ENCODE measurements at places on chromosomes 2 and 18.

- DNase-seq, result no peak
These were observed 10.6 kb downstream of the DAW1 start for GRCh38 chr2:227881866-227882517.

- no peak for DNase-seq
These were observed 155.9 kb downstream of the WDPCP start for GRCh38 chr2:63432373-63432772.

- no peak for DNase-seq
These were observed 114.4 kb downstream of the TCF4 start for GRCh38 chr18:55473560-55473959.

- no peak for DNase-seq
These were observed 48.2 kb upstream of the SLC14A2 start for GRCh38 chr18:45567123-45567522.

DNA sequence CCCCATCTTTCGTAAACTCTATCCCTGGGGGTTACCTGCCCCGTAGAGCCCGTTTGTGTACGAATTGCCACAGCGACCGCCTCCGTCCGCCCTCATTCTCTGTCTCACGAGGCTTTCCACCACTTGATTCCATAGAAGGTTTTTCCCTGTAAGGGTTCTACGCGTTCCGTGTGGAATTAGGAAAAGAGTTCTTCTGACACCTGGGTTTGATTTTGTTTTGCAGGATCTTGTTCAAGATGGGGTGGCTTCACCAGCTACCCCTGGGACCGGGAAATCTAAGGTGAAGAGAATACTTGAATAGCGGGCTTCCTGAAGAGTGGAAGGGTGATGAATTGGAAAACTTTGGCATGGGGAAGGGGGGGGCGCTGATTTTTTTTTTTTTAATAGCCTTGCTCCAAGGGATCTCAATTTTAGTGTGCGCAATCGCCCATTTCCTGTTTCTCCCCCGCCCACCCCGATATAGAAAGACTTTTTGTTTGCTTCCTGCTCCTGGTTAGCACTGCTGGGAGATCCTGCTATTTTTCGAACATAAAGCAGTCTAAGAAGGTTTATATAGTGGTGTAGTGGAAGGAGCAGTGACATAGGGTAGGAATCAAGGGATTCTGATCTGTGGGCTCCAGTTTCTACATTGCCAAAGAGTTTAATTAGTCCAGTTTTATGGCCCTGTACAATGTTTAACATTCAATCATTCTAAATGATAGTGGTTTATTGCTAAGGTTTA, 564 bp downstream of the GCC2 start:
- no peak for DNase-seq

- DNase-seq, result no peak
These were observed 24.2 kb downstream of the MYL12B start for GRCh38 chr18:3286159-3286558.

DNA sequence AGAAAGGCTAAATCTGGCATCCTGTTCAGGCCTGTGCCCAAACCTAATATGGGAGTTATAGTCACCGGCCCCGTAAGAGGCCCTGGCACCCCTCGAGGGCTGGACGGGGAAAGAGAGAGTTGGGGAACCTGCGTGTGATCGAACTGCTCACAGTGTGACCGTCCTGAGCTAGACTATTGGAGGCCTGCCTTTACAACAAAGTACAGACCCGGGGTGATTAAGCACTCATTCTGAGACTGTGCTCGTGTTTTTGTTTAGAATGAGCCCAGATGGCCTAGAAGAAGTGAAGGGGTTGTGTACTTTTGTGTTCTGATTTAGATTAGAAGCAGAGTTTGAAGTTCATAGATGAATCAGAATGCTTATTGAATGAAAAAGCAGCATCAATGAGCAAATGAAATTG, 115.3 kb downstream of the ACOXL start:
- DNase-seq, result no peak

DNA sequence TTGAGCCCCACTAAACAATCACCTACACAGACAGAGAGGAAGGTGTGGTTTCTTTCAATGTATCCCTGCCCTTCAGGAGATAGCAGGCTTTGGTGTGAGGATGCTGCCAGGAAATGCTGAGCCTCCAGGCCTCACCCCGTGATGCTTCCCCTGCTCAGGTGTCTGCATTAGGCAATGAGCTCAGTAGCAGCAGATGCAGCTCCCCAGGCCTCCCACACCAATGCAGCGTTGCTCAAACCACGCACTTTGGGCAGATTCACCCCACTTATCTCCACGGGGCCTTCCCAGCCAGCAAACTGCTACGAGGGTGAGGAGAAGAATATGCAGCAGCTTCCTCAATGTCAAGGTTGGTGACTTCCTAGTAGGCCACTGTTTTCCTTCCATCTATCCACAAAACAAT, 229.3 kb upstream of the PXDN start:
- DNase-seq, result no peak

GRCh38 chr2:119649364-119649917, 29.6 kb upstream of the TMEM177 start:
- DNase-seq, result no peak

DNA sequence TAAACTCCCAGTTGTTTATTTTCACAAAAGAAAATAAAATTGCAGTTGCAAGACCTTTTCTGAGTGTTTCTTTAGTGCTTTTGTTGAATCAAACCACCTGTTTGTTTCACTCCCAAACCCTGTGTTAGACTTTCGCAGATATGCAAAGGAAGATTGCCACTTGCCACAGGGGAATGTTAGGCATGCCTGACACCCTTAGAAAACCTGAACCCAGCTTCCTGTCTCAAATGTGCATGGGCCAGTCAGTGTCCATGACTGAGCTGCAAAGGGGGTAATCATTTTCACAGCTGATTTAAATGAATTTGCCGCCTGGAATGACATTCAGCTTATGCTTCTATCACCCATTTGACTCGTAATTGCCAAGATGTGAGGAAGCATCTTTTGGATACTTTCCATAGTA, 17.5 kb downstream of the TGOLN2 start:
- no peak for DNase-seq

GRCh38 chr18:67475673-67476072, 40.8 kb downstream of the DSEL start:
- DNase-seq, result no peak

DNA sequence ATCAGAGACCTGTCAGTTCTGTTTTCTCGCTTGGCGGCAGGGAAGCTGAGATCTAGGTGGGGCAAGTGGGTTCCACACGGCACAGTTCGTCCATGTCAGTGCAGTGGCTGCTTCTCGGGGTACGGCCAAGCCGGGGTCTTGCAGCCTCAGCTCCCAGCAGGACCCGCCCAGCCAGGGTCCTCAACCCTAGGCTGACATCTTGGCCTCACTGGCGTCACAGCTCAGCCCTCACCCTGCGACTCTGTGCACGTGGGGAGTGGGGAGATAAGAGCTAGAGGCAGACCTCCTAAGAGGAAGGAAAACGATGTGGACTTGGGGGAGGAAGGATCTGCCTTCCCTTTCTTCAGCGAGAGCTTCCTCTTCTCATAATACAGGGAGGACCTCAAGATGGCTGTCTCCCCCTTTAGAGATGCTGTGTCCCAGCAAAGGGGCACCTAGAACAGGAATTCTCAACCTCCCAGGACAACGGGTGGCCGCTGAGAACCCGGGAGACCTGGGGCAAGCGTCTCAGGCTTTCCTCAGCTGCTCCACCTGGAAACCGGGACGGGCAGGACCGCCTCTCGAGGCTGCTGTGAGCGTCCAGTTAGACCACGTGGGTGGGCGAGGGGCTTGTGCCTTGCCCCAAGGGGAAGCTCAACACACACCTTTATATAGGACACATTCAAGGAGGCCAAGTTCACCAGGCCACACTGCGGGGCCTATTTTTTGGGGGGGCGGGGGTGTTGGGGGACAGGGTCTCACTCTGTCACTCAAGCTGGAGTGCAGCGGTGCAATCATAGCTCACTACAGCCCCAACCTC, 23.5 kb upstream of the KLF11 start:
- DNase-seq, result no peak

- no peak for DNase-seq
These were observed 4.6 kb upstream of the SPEG start for GRCh38 chr2:219429958-219430606.

DNA sequence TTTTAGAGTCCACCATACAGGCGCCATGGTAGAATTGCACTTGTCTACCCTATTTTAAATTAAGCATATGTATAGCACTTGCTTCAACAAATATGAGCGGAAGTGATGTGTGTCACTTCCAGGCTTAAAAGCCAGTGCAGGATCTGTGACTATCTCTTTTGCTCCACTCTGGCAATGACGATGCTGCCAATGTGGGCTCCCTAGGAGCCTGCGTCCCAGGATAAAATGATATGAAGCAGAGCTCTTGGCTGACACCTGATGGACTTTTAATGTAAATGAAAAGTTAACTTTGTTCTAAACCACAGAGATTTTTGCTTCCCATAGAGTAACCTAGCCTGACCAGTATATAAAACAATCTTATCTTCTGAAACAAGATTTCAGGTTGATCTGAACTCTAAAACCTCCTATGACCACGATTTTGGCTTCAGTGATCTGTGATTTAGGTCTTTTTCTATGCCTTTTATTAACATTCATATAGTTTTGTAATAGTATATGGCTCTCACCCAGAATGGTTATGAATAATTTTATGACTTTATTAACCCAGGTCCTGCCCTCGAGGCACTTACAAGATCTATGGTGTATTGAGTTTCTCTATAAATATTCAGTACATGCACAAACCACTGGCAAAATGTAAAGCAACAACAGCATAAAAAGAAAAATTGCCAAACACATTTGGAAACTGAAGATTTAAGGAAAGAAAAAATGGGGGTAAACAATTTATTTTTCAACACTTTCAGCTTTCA, 422.5 kb upstream of the PIK3C3 start:
- DNase-seq, result no peak

DNA sequence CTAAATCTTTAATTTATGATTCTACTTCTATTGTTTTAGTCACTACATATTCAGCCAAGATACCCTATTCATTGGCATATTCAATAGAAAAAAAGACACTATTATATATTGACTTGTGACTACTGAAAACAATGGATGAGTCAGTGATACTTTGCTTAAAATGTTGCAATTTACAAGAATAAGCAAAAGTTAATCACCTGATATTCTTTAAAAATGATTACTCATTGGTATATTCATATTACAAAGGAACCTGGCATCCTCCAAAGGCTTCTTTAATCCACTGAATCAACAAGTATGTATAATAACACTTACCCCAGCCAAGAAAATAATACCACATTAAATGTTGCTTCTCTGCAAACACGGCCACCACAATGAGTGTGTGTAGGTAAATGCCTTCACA, 87.8 kb downstream of the CALCRL start:
- no peak for DNase-seq

DNA sequence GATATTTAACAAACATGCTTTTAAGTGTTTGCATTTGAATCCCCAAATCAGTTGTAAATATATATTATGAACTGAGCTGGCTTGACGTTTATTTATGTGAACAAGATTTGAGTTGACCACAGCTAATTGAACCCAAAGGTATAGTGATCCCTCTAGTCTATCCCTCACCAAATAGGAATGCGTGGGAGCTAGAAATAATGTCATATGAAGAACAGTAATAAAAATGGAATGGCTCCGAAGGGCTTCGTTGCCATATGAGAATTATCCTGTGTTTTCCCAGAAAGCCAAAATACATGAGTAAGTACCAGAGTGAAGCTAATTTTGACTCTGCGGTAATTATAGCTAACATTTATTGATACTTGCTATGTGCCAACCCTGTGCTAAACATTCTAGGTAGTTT, 142.7 kb downstream of the ADCYAP1 start:
- DNase-seq, result no peak

- DNase-seq, result no peak
These were observed 94.6 kb downstream of the PLEKHM3 start for GRCh38 chr2:207930747-207931146.

DNA sequence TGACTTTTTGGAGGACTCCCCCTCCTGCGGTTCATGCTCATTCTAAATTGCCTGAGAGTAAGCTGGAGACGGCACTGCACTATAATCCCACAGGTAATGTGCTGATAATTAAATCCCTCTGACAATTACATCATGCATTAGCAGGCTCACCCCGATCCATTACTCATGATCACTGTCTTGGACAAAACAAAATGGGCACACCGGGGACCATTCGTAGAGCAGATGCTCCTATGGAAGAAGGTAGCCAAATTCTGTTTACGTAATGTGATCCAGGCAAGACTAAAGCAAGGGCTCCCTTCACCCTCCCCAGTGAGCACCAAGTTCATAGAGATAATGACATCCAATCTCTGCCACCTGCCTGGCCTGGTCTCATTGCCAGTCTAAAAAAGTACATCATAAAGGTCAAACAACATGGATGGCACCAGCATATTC, 657.1 kb upstream of the SOX11 start:
- no peak for DNase-seq

DNA sequence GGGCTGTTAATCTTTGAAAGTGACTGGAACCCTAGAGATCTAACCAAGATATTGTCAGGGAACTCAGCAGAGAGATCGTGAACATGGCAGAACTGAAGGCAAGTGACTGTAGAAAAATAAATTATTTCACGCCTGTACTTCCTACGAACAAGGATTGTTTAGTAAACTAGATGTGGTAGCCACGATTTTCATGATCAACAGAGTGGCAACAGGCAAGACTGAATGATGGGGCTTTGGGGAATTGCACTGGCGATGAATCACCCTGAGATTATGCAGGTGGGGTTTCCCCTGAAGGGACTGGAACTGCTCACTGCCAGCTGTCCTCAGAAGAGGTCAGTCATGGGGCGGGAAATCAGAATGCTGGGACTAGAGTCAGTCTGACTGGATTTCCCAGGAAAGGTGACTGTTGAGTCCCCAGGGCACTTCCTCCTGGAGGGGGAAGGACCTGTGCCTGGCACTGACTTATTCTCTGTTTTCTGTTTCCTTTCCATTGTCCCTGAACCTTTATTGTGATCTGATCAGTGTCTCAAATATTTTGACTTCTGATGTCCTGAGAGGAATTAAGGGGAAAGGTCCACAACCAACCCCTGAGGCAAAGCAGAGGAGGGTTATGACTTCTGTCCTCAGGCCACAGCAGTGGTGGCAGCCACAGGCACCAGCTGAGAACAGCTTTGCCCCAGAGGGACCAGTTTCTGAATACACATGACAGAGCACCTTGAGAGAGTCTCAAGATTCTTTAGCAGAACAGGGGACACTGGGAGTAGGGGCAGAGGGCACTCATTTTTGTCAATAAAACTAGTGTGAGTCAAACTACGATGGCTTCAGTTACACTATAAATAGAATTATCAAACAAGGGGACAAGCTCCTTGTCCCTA, 70.0 kb downstream of the NAB1 start:
- DNase-seq, result no peak

- DNase-seq, result no peak
These were observed 3.6 kb upstream of the DGKD start for GRCh38 chr2:233350708-233351107.

DNA sequence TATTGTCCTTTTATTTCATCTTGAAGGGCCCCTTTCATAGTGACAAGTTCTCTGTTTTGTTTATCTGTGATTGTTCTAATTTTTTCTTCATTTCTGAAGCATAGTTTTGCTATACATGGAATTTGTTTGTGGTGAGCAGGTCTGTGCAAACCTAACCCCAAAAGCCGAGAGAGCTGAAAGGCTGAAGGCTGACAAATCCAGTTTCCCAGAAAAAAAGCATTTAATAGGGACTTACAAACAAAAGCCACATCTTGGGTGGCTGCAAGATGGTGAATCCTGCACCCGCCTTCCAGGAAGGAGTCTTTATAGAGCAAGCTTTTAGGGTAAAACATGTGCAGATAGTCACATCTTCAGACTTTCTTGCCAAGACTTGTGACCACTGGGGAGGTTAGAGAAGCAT, 473.4 kb upstream of the TRIB2 start:
- no peak for DNase-seq

- no peak for DNase-seq
These were observed 85.8 kb downstream of the ASAP2 start for GRCh38 chr2:9292426-9292825.

GRCh38 chr18:34710458-34710914, 388 bp downstream of the DTNA start:
- no peak for DNase-seq

GRCh38 chr2:120922571-120923332, 187.1 kb downstream of the GLI2 start:
- DNase-seq, result no peak

Data from stimulated activated CD8-positive, alpha-beta memory T cell treated with anti-CD3 and anti-CD28 coated beads, Interleukin-2, amount 100 ng/mL, for 1 hour (primary cell).